ENCODE measurements at places on chromosomes 3 and 15.

- no peak for DNase-seq
Observed at GRCh38 chr3:38662544-38662943, 13.1 kb upstream of the SCN5A start.

DNA sequence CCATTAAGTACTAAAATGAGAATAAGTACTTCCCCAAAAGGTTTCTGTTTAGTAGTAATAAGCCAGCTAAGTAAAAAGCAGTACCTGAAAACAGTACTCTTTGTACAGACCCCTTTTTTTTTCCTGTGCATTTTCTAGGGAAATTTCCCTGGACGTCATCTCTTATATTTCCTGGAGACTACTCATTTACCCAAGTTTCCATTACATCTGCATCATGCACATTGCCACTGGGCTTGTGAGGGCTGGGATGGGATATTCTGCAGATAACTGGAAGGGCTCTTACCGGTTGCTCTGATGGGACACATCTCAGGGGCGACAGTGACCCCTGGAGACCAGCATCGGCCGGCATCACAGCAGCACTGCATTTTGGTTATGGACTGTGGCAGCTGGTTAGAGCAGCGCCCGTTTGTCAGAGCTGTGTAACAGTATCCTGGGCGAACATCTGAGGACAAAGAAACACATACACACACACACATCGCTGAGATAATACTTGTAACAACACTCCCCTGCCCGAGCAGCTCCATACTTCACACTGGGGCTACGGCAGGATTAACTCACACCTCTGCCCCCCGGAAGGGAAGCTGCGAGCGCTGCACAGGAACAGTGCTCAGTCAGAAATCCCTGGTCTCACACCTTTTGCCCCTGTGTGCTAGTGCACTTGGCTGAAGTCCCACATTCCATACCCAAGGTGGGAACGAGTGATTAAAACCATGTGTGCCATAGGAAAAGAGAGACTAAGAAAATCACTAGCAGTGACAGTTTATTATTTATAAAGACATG is 124.9 kb downstream of the FBN1 start:
- DNase-seq: no peak

DNA sequence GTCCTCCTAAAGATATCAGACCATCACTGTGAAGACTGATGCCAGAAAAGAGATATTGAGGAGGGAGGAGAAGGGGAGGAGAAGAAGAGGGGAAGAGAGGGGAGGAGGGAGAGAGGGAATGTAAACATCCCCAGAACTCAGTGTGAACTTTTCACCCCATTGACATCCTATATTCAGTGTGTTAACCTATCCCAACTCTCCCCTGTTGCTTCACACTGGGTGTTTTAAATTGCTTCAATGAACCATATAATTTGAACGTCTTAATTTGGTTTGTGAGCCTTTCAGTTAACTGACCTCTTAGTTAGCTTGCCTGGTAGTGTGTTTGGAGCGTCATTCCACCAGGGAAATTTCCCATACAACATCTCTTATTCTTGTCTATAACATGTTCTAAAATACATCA is 29.8 kb upstream of the PTPRG start:
- DNase-seq: no peak

DNA sequence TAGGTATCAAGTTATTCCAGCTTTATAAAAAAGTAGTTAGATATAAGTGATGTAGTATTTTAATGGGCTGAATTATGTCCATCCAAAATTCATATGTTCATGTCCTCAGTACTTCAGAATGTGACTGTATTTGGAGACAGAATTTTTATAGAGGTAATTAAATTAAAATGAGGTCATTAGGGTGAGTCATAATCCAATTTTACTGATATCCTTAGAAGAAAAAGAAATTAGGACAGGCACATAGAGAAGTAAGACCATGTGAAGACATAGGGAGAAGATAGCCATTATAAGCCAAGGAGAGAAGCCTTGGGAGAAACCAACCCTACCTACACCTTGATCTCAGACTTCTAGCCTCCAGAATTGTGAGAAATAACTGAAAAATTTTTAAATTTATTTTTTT is 30.3 kb downstream of the RAP2B start:
- DNase-seq: no peak

DNA sequence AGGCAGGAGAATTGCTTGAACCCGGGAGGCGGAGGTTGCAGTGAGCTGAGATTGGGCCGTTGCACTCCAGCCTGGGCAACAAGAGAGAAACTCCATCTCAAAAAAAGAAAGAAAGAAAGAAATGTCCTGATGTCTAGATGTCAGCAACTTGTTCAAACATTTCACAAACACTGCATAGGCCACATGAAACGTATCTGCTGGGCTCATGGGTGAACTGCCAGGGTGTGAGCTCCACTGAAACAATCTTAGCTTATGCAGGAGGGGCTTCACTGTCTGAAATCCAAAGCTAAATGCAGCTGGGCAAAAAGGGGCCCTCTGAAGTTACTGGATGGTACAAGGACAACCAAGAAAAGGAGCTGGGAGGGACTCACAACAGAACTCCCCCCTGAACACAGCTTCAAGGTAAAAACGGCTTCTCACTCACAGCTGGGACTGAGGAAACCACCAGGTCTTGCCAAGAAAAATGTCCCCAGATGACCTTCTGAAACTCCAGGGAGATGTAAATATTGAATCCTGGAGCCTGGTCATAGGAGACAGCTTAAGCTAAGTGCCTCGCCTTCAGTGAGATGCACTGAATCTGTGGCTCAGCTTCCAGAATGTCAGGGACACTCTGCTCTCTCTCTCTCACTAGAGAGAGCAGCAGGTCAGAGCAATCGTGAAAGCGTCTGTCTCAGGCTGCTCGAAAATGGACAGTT is 31.9 kb downstream of the SEC61A1 start:
- no peak for DNase-seq

DNA sequence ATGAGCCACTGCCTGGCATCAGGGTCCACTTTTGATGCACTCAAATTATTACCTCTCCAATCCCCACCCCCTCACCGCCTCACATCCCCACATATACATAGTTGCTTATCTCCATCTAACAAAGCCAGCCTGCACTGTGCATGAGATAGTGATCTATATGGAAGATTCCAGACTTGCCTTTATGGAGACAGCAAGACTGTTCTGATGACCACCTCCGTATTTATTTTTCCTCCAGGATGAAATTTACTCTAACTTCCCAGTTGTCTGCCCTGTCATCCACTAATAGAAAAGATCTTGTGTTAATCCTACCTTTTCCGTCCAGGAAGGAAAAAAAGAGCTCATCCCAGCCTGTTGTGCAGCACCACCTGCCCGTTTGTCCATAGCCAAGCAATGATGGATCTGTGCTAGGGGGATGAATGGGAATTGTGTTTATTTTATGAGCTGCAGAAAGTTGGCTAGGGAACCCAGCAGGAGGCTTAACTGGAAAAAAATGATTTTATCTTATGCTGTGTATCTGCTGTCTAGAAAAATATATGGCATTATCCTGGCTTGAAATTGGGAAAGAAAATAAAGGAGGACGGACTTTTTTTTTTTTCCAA is 114.5 kb downstream of the CD47 start:
- DNase-seq: no peak

- no peak for DNase-seq
Observed at GRCh38 chr15:90082140-90082715, 20.0 kb downstream of the IDH2 start.

DNA sequence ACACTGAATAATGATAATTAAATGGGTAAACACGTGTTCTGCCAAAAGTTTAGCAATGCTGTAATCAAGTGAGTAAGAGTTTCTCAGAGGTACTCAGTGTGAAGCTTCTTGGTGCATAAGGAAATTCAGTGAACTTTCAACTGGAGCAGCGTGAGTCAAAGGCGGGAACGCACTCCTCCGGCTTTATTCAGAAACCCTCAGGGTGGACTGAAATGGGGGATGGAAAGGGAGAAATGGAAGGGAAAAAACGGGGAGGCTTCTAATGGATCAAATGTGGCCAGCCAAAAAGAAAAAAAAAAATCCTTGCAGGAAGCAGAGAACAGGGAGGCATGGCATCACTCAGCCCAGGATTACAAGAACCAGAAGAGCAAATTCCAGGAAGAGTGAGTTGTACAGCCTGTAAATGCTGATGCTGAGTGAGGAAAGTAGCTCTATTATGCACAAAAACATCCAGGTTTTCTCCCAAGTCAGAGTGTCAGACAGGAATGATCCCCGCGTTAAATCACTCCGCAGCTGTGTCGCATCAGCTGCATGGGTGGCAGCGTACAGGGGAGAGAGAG is 85.3 kb downstream of the ASB7 start:
- no peak for DNase-seq

DNA sequence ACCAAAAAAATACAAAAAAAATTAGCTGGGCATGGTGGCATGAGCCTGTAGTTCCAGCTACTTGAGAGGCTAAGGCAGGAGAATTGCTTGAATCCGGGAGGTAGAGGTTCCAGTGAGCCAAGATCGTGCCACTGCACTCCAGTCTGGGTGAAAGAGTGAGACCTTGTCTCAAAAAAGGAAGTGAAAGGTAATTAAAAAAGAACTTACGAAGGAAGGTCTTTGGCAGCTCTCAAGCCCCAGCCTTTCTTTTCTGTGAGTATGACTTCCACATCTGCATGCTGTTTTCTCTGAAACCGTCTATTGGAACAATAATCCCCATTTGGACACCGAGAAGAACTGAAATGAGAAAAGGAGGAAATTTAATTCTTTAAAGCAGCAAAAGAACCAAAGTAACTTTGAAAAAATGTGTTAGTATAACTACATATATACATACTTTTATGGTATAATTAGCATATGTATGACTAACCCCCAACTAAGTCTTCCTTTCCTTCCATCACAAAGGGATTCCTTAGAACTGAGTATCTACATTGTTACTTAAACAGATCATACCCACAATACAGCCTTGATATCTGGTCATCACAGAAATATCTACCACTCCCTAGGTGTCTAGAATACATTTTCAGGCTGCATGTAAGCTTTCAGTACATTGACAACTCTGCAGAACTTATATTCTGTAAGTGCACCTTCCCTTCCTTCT is 50.1 kb downstream of the SETD2 start:
- no peak for DNase-seq

DNA sequence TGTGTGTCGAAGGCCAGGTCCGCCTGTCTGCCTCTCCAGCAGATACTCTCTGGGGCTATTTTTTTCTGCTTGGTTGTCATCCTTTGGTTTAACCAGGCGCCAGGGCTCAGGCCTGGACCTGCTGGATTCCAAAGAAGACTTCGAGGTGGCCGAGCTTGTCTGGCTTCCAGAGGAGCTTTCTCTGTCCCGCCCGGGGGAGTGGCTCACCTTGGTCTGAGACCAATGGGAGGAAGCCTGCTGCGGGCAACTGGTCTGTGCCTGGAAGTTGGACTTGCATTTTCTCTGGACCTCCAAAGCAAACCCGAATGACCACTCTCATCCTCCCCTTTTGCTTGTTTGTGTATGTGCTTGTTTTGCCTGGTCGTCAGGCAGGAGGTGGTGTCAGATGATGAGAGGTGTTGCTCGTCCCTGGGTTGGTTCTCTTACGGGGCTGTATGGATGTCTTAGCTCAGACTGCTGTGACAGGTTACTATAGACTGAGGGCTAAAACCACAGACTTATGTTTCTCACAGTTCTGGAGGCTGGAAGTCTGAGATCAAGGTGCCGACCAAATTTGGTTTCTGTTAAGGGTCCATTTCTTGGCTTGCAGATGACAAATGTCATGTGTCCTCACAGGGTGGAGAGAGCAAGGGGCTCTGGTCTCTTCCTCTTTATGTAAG is 19.3 kb downstream of the IGF1R start:
- DNase-seq: no peak

GRCh38 chr3:62500556-62501288 is 127.4 kb upstream of the FEZF2 start:
- DNase-seq: no peak

GRCh38 chr3:48194446-48195071 is 6.3 kb upstream of the CDC25A start:
- DNase-seq: peak; percentile 46

DNA sequence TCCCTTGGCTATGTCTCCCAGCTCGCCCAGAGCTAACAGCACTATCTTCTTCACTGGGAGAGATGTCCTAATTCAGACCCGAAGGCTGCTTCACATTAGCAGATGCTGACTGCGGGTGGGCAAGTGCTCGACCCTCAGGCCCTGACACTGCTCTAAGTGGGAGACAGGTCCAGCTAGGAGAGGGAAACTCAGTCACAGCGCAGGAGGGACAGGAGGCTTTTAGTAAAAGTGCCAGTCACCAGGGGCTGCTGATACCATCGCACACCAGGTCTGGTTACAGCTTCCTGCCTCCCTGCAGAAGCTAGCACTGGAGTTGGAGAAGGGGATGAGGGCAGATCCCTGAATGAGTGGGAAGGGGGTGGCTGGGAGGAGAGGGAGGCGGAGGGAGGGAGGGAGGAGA is 365.8 kb upstream of the RGMA start:
- no peak for DNase-seq

DNA sequence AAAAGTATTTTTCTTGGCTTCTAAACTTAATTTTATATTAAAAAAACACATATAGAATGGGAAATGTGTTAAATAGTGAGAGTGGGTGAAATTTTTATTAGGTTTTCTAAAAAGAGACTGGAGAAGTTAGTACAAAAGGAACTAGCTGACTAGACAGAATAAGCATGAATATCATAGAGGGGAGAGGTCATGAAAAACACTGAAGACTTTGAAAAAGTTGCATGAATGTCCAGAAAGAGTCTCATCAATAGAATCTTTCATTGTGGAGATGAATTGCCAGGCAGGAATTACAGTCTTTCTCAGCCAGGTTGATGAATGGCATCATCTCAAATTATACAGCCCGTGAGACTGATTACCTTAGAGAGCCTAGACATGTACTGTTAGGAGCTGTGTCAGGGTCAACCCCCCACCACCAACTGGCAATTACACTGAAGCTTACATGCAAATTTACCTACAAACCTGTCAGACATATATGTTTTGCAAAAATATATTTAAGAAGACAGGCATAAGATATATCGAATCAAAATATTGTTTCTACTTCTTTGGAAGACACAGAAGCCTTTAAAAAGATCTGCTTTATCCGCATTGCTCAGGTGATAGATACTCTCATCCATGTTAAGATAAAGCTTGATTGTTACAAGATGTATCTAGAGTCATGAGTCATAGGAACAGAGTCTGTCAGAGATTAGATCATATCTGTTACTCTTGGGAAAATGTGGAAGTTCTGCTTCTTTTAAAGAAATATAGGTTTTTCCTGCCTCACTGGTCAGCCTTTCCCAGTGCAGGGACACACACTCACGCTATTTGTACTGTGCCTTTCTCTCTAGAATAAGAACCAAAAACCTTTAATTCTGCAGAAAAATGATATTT is 34.8 kb upstream of the PFN2 start:
- no peak for DNase-seq

DNA sequence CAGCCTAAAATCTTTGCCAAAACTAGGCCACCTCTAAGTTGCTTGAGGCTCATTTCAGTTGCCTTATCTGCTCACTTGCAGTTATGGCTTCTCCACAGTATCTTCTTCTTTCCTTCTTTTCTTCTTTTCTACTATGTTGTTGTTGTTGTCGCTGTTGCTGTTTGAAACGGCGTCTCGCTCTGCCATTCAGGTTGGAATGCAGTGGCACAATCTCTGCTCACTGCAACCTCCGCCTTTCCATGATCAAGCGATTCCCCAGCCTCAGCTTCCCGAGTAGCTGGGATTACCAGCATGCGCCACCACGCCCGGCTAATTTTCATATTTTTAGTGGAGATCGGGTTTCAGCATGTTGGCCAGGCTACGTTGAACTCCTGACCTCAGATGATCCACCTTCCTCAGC is 210.8 kb upstream of the NR2F2 start:
- no peak for DNase-seq

Measured in left ventricle myocardium inferior (tissue), 1 donor.